ENCODE measurements at places on chromosomes 11 and 22.

GRCh38 chr11:71459767-71460320 lies 6.8 kb downstream of the NADSYN1 start:
- DNase-seq, result no peak

- no peak for DNase-seq
Measured at GRCh38 chr11:76244316-76244851, 38.1 kb upstream of the WNT11 start.

- DNase-seq, result no peak
Measured at GRCh38 chr11:110818032-110818687, 105.9 kb upstream of the ARHGAP20 start.

GRCh38 chr22:50009765-50010675 lies 2.5 kb downstream of the IL17REL start:
- DNase-seq, result no peak

DNA sequence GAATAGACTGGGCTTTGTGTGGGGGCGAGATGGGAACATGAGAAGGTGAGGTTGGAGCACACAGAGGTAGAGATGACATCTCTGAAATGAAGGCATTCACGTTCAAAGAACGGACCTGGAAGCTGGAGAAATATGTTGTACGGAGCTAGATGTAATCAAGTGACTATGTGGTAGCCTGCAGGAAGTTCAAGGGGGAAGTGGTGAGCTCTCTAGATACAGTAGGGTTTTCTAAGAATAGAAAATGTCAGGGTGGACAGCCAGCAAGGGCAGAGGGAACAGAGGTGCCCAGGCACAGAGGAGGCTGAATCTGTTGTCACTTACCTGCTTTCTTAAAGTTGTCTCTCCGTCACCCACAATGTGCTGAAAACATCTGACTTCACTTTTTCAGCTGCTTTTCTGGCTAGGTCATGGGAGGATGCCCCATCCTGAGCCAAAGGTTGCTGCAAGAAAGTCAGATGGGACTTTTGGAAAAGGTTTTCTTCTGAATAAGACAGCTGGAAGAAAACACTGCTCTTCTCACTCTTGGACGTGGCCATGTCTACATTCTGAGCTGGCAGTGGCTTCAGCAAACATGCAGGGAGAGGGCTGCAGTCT lies 171.5 kb upstream of the B3GAT1 start:
- no peak for DNase-seq

GRCh38 chr11:130423541-130424142 lies 4.8 kb downstream of the ADAMTS8 start:
- no peak for DNase-seq

DNA sequence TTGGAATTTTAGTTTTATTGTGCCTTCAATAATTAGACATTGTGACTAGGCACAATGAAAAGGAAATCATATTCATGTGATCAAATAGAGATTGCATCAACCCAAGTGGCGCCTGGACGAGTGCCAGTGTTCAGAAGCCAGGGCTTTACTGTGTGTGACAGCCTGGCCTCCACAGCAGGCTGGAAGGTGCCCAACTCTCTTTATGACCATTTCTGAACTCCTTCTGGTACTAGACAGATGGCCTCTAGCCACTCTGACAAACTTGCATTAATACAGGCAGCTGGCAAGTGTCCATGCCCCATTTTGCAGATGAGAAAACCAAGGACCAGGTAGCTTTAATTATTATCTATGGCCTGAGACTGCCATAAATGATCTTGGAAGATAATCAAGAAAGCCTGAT lies 8.3 kb upstream of the POU2AF1 start:
- DNase-seq, result no peak

DNA sequence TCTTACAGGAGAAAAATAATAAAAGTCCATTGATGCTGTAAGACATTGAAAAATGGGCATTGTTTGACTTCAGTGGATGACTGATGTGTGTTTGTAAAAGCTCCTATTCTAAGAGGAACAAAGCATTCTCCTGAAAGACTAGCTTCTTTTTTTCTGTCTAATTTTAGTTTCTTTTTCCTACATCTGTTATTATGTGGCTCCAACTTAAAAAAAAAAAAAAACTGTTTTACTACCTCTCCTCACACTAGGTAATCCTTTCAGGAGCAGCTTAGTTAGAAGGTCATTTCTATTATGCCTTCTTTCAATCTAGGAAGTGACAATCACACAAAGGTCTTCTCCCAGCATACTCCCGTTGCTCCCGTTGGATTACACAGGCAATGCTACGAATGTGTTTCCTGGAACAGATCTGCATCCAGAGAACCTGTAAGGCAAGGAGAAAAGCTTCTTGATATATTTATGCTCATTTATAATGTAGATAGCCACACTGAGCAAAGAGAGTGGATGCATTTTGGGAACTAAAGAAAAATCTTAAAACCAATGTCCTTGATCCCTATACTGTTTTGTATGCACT lies 595.1 kb upstream of the CCDC179 start:
- DNase-seq, result no peak

DNA sequence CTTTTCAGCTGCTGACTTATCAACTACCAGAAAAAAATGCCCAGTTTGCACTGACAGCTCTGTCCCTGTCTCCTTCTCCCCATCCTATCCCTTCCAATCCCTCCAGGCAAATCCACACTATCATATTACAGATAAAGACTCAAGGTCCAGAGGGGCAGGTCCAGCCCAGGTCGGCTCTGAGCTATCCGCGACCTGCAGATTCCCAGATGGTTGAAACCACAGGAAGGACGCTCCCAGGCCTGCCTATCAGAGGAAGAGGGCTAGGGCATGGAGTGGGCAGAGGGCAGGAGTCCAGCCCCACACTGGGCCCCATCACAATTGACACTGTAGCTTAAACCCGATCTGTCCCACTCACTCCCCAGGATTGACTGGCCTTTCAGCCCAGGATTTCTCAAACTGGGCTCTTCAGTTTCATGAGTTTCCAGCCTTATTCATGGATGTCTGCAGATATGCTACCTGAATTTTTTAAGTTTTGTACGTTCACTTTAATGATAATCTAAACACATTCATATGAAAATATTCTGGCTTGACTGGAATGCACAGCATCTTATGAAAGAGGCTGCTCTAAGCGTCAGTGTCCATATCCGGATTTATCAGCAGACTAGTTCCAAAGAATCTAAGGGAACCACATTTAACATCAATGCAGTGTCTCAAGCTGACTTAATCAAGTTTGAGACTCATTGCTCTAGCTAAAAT lies 16.4 kb upstream of the FCHSD2 start:
- no peak for DNase-seq

DNA sequence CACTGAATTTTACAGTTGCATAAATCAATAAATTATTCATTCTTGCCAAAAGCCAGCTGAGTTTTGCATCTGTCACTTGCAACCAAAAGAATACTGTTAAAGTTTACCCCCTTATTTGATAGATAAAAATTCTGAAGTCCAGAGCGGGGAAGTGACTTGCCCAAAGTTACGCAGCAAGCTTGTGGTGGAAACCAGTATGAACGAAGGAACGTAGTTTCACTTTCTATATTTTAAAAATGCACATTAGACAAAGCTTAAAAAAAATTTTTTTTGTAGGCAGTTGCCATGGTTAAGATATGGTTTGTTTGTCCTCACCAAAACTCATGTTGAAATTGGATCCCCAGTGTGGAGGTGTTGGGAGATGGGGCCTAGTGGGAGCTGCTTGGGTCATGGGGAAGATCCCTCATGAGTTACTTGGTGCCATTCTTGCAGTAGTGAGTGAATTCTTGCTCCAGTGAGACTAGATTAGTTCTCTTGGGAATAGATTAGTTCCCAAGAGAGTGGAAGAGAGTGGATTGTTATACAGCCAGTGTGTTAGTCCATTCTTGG lies 46.3 kb upstream of the SEZ6L start:
- DNase-seq, result no peak

GRCh38 chr11:44946263-44946662 lies 4.4 kb downstream of the TP53I11 start:
- DNase-seq, result no peak

- DNase-seq, result no peak
Measured at GRCh38 chr11:3109921-3110706, 52.9 kb upstream of the CARS1 start.

- no peak for DNase-seq
Measured at GRCh38 chr11:10385696-10386095, 69.4 kb upstream of the AMPD3 start.

- DNase-seq, result no peak
Measured at GRCh38 chr11:114185436-114185835, 110.8 kb upstream of the NNMT start.

- DNase-seq, result no peak
Measured at GRCh38 chr11:63937713-63938478, 906 bp upstream of the NAA40 start.

- no peak for DNase-seq
Measured at GRCh38 chr11:65136515-65137096, 2.3 kb upstream of the SYVN1 start.

GRCh38 chr22:37353839-37354238 lies 71.5 kb downstream of the CYTH4 start:
- no peak for DNase-seq

Measured in NCI-H1048 (cell line).